ENCODE measurements at places on chromosomes 5 and 9. TPM values are rescaled to one million over a fixed set of nuclear protein-coding genes. Genes with fewer than 3 reads are reported as not detected.
A peak's percentile ranks its signal among the peaks of the same experiment; 100 is the strongest.

DNA sequence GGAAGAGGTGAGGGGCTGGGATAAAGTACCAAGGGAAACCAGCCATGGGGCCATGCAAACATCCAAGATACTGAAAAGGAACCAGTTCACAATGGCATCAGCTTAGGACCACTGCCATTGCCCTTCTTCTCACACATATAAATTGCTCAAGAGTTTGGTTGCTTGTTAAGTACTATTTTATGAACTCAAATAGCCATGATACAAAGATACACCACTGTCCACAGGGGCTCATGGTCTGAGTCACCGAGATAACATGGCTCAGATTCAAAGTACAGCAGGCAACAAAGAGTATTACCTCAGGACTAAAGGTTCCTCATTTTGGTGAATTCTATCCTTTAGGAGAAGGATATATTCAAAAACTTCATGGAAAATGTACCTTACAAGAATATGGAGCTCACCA is 55.6 kb downstream of the FANCC start:
- H3K4me1 ChIP-seq: no peaks in the 10 kb centered on the region
- H3K27me3 ChIP-seq: no peaks in the 10 kb centered on the region
- no peak for DNase-seq
- no peak overlapping the region for H3K27ac ChIP-seq
- H3K36me3 ChIP-seq: no peaks in the 10 kb centered on the region
- H3K4me3 ChIP-seq: no peak overlapping the region

DNA sequence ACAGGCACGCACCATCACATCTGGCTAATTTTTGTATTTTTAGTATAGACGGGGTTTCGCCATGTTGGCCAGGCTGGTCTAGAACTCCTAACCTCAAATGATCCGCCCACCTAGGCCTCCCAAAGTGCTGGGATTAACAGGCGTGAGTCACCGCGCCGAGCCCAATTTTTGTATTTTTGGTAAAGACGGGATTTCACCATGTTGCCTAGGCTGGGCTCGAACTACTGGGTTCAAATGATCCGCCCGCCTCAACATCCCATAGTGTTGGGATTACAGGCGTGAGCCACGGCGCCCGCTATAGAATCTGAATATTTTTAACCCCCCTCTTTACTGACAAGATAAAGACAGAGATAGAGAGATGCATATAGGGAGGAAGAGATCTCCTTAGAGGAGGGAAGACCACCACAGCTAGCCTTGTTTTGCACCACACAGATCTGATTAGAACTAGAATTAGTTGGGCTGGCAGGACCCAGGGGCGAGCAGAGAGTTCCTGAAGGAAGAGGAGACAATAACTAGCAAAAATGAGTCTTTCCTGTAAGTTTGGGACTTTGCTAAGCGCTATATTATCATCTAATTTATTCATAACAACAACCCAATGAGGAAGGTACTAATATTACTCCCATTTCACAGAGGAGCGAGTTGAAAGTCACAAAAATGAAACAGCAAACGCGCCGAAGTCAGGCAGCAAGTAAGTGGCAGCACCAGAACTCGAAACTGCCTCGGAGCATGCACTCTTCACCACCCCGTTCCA is 1.5 kb upstream of the ANKHD1 start:
- no peaks in the 10 kb centered on the region for H3K27me3 ChIP-seq
- DNase-seq: no peak
- H3K27ac ChIP-seq: no peak overlapping the region
- no peaks in the 10 kb centered on the region for H3K36me3 ChIP-seq
- peak overlapping the region; percentile 49 for H3K4me3 ChIP-seq

- H3K27me3 ChIP-seq: no peaks in the 10 kb centered on the region
- H3K4me3 ChIP-seq: no peak overlapping the region
- no peak for DNase-seq
- no peaks in the 10 kb centered on the region for H3K36me3 ChIP-seq
- no peaks in the 10 kb centered on the region for H3K4me1 ChIP-seq
These were observed 6.6 kb upstream of the TBC1D2 start for GRCh38 chr9:98262056-98262455.

Gene TERT
- total RNA-seq: not detected

GRCh38 chr5:123844873-123845272 is 332.9 kb downstream of the CSNK1G3 start:
- H3K4me3 ChIP-seq: no peak overlapping the region
- H3K36me3 ChIP-seq: no peaks in the 10 kb centered on the region
- no peaks in the 10 kb centered on the region for H3K27me3 ChIP-seq
- no peak overlapping the region for H3K27ac ChIP-seq
- no peak for DNase-seq
- no peaks in the 10 kb centered on the region for H3K4me1 ChIP-seq

DNA sequence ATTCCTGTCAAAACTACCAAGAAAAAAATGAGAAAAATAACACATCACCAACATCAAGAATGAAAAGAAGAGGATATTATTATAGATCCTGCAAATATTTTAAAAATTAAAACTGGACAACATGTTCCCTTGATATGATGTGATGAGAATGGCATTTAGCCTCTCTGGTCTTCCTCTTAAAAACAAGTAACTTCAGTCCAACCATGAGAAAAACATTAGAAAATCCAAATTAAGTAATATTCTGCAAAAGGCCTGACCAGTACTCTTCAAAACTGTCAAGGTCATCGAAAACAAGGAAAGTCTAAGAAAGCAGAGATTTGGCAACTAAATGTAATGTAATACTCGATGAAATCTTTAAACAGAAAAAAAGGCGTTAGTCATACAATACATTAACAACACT is 167.1 kb upstream of the SNX2 start:
- H3K4me1 ChIP-seq: no peaks in the 10 kb centered on the region
- no peak overlapping the region for H3K4me3 ChIP-seq
- no peaks in the 10 kb centered on the region for H3K36me3 ChIP-seq

GRCh38 chr5:149452007-149452664 is 73.0 kb upstream of the IL17B start:
- no peak overlapping the region for H3K4me3 ChIP-seq
- H3K27me3 ChIP-seq: no peaks in the 10 kb centered on the region
- peak overlapping the region; percentile 83 for H3K27ac ChIP-seq
- peaks cover 5% of the 10 kb centered on the region for H3K4me1 ChIP-seq
- DNase-seq: no peak
- no peaks in the 10 kb centered on the region for H3K36me3 ChIP-seq

- peaks cover 8% of the 10 kb centered on the region for H3K36me3 ChIP-seq
- no peak overlapping the region for H3K27ac ChIP-seq
- peaks cover 3% of the 10 kb centered on the region for H3K4me1 ChIP-seq
- no peaks in the 10 kb centered on the region for H3K27me3 ChIP-seq
- no peak for DNase-seq
- no peak overlapping the region for H3K4me3 ChIP-seq
These were observed 68.2 kb downstream of the PIK3R1 start for GRCh38 chr5:68283766-68284165.

GRCh38 chr5:157739388-157740228 is 3.9 kb upstream of the LSM11 start:
- H3K4me3 ChIP-seq: no peak overlapping the region
- H3K4me1 ChIP-seq: no peaks in the 10 kb centered on the region
- no peaks in the 10 kb centered on the region for H3K36me3 ChIP-seq
- H3K27me3 ChIP-seq: no peaks in the 10 kb centered on the region

Gene CCDC171
- 5.2 TPM for total RNA-seq

- no peak overlapping the region for H3K4me3 ChIP-seq
- H3K27me3 ChIP-seq: no peaks in the 10 kb centered on the region
- H3K36me3 ChIP-seq: no peaks in the 10 kb centered on the region
- DNase-seq: no peak
- H3K27ac ChIP-seq: no peak overlapping the region
These were observed 24.4 kb downstream of the TMEM245 start for GRCh38 chr9:109095321-109095720.

Gene SETD9
- 8.1 TPM for total RNA-seq

Gene PCDHGA7
- total RNA-seq: 6.4 TPM

DNA sequence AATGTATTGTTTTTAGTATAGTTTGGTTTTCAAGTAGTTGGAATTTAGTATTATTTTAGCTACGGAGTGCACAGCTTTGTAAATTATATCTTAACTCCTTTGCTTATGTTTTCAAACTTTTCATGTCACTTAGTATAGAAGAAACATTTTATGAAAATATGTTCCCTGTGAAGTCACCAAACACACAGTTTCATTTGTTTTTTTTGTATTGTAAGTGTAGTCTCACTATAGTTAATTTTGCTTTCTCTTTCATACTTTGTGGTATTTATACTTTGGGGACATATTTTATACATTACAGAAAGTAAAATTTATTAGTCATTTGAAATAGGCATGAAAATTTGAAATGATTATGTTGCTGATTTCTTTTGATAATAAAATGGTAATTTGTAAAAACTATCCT is 5.0 kb downstream of the CHSY3 start:
- no peak overlapping the region for H3K27ac ChIP-seq
- no peak overlapping the region for H3K4me3 ChIP-seq
- H3K27me3 ChIP-seq: no peaks in the 10 kb centered on the region
- no peak for DNase-seq

Gene TRIM7
- 6.9 TPM for total RNA-seq

Gene ARID3C
- total RNA-seq: not detected

Gene PCDH12
- 8.0 TPM for total RNA-seq
